ENCODE measurements at places on chromosomes 13 and 19. TPM values are rescaled to one million over a fixed set of nuclear protein-coding genes. Genes with fewer than 3 reads are reported as not detected.

The UBE2L5 gene
- total RNA-seq = not detected

The ZNF66 gene
- not detected for total RNA-seq

The DYRK1B gene
- total RNA-seq = 21.0 TPM

The PSG3 gene
- not detected for total RNA-seq

The KMT5C gene
- 3.7 TPM for total RNA-seq

The ZNF729 gene
- total RNA-seq = not detected

The HIF3A gene
- total RNA-seq = not detected

The ZNF223 gene
- 4.0 TPM for total RNA-seq

The GIPR gene
- total RNA-seq = 3.2 TPM

The FLT3LG gene
- 1.4 TPM for total RNA-seq

The SHISA7 gene
- total RNA-seq = not detected

The PRR36 gene
- 0.36 TPM for total RNA-seq

The TRPC4 gene
- total RNA-seq = not detected

The ANGPTL8 gene
- total RNA-seq = not detected

The GSX1 gene
- not detected for total RNA-seq

The NR1H2 gene
- 74.6 TPM for total RNA-seq

The HTR2A gene
- total RNA-seq = not detected

The MUC16 gene
- total RNA-seq = 0.23 TPM
